ENCODE measurements at places on chromosomes 6 and 20.

GRCh38 chr6:150363733-150364132, 5.1 kb upstream of the IYD start:
- DNase-seq: no peak

- no peak for DNase-seq
Observed at GRCh38 chr6:108361312-108361932, 66.6 kb downstream of the AFG1L start.

DNA sequence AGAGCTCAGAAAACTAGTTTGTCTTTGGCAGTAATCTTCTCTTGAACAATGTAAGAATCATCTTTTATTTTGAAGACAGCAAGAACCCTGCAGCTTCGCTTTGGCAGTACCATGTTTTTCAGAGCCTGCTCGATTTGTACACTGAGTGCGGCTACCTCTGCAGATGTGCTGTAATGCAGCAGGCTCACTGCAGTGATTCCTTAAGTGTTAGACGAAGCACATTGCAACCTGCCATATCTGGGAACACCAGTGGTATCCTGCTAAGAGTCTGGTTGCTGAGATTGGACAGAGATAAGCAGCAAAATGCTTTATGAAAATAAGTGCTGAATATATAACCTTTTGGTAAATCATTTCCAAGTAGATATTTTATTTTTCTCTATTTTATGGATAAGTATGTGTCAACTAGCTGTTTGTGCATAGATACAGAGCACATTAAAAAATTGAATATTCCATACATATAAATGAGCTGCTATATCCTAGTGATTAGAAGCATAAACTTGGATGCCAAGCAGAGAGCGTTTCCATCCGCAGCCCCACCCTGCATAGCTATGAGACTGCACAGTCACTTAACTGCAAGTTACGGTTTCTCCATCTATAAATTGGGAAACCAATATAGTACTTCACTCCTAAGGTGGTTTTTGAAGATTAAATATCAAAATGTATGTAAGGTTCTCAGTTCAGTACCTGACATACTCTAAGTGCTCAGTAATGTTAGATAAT, 328.3 kb downstream of the FARS2 start:
- DNase-seq: no peak

GRCh38 chr6:101534386-101534785, 140.9 kb downstream of the GRIK2 start:
- DNase-seq: no peak

- DNase-seq: no peak
Observed at GRCh38 chr6:110353457-110354001, 4.6 kb downstream of the METTL24 start.

DNA sequence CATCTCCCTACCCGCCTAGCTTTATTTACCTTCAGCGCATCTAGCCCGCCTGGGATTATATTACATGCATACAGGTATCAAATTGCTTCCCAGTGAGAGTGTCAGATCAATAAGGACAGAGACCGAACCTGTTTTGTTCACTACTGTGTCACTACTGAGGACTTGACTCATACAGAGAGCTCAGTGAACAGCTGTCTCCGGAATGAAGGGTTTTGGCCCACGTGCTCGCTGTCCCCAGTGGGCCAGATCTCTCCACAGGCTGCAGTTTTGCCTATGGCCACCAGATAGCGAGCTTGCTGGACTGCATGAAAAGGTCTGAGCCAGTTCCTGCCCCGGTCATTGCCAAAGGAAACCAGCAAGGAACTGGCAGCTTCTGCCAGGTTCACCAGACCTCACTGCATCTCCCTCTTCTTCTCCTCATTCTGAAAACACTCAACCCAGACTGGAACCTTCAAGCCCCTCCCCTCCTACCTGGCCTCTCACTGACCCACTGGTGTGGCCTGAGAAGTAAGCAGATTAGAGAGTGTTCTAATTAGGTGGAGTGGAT, 150.8 kb downstream of the ZMYND8 start:
- DNase-seq: peak; percentile 26

DNA sequence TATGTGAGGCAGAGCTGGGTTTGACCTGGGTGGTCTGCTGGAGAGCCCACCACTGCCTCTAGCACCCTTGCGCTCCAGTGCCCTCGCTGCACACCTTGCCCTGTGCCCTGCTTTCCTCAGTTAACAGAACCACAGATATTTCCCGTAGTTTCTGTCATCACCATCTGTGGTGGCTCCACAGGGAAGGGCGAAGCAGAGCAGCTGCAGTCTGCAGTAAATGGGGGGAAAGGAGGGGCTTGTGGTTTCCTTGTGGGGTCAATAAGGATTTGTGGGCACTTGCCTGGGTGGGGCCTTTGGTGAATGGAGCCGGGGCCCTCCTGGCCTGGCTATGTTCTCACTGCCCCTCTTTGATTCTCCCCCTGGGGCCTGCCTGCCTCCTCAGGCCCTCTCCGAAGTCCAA, 21.2 kb upstream of the CCDC167 start:
- DNase-seq: no peak
